ENCODE measurements at places on chromosomes 16 and 17.

GRCh38 chr17:49656247-49656646 lies 21.6 kb downstream of the SPOP start:
- DNase-seq, result no peak

GRCh38 chr17:64439956-64440355 lies 9.0 kb upstream of the MILR1 start:
- no peak for DNase-seq

- DNase-seq, result no peak
Measured at GRCh38 chr17:63275318-63275970, 170.7 kb downstream of the CYB561 start.

- no peak for DNase-seq
Measured at GRCh38 chr17:65097110-65097509, 40.1 kb upstream of the RGS9 start.

DNA sequence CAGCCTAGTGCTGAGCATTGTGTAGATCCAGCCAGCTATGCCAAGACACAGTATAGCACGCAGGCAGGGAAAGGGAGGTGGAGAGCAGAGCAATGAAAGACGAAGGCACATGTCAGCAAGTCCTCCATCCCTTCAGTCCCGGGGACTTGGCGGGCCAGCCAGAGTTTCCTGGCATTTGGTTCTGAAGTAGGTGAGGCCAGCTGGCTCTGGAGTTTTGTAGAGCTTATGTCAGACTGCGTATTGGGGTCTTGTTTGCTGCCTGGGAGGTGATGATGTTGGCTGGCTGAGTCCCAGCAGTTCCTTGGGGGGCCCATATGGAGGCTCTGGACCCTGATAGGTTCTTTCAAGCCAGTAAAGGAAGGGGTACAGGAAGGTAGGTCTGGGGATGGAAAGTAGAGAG lies 55.7 kb upstream of the AKTIP start:
- DNase-seq, result peak; percentile 8

DNA sequence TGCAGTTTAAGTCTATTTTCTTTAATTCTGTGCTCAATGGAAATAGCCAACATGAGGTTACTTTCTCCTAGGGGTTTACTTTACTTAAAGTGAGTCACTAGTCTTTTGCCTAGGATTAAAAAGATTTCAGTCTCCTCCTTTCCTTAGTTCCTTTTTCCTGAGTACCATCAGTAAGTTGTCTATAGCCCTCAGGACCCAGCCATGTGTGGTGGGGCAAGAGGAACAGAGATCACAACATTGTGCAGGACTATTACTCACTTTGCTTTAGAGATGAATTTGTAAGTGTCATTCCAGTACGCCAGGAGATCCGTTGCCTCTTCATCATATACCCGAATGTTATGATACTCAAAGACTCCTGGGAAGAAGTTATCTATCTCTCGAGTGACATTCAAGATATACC lies 27.7 kb upstream of the CORO6 start:
- no peak for DNase-seq

DNA sequence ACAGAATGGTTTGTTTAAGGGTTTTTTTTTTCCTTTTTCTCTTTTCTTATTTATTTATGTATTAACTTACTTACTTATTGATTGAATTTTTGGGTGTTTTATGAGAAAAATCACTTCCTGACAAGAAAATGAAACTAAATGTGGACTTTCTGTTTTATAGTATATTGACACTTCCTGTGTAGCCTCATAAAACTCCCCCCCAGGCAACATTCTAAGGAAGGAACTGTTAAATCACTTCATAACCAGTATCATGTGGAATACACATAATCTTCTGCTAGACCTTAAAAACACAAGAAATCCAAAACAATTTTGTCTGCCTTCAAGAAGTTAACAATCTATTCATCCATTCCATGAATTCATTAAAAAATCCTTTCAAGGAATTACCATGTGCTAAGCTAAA lies 164.1 kb upstream of the TOM1L1 start:
- DNase-seq, result no peak

GRCh38 chr17:57617218-57617617 lies 127.9 kb downstream of the CCDC182 start:
- no peak for DNase-seq

GRCh38 chr16:23249830-23250229 lies 52.3 kb upstream of the SCNN1B start:
- DNase-seq, result no peak
